CD4-positive, alpha-beta memory T cell (primary cell): ENCODE measurements at places on chromosomes 7 and 10. TPM values are rescaled to one million over a fixed set of nuclear protein-coding genes. Genes with fewer than 3 reads are reported as not detected.

- DNase-seq: no peak
These were observed 175.0 kb downstream of the REEP3 start for GRCh38 chr10:63696205-63696604.

DNA sequence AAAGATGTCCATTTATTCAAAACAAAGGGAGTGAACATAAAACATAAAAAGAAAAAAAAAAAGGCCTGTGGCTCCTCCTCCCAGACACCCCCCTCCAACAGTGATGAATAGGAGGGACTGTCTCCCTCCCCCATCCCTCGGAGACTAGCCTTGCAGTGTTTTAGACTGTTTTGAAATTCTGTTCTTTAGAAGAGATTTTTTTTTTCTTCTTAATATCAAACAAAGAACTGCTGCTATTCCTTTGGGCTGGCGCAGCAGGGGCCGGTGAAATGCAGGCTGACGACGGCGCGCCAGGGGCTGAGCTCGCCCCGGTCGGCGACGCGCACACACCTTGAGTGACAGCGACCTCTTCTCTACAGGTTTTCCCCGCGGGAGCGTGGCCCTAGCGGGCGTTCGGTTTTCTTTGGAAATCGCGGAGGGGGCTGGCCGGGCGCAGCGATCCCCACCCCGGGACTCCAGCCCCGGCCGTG lies at the start of gene LANCL2:
LANCL2 (plus strand) TSS at position 133 of the 470 bp plus-strand sequence. CDS start 689 bp downstream, outside the sequence.
- no peak for DNase-seq

- no peak for DNase-seq
These were observed 54.0 kb downstream of the ANK3 start for GRCh38 chr10:60335708-60336107.

- no peak for DNase-seq
These were observed 35.0 kb upstream of the MET start for GRCh38 chr7:116636997-116637396.

- peak; percentile 21 for DNase-seq
These were observed 1250.6 kb downstream of the GATA3 start for GRCh38 chr10:9305018-9305655.

- DNase-seq: no peak
These were observed 4.7 kb upstream of the CXCL12 start for GRCh38 chr10:44389556-44389955.

- DNase-seq: no peak
These were observed 108.8 kb downstream of the GLRX3 start for GRCh38 chr10:130244928-130245495.

- no peak for DNase-seq
These were observed 189.9 kb upstream of the LYZL1 start for GRCh38 chr10:29099001-29099400.

- no peak for DNase-seq
These were observed 83.5 kb upstream of the NPY start for GRCh38 chr7:24200407-24200966.

GRCh38 chr7:91374321-91374989 lies 110.2 kb downstream of the FZD1 start:
- no peak for DNase-seq

GRCh38 chr7:16063716-16064675 lies 357.3 kb downstream of the CRPPA start:
- DNase-seq: no peak

- no peak for DNase-seq
These were observed 6.9 kb downstream of the PPIF start for GRCh38 chr10:79354141-79354540.

- DNase-seq: no peak
These were observed 89.8 kb downstream of the ZMIZ1 start for GRCh38 chr10:79158402-79159097.

DNA sequence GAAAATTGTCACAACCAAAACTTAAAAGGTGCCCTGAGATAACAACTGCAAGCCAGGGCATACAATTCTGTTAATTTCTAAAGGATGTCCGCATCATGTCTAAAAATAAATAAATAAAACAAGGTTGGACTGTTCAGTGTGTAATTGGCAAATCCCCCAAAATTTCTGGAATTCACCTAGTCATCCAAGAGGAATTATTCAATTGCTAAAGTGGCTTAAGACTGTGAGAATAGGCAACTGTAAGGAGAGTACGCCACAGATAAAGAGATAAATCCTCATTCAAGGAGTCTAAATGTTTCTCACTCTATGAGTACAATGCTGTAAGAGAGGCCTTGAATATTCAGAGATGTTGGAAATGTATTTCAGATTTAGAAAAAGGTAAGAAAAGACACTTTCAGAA lies 37.2 kb downstream of the PIK3AP1 start:
- no peak for DNase-seq

DNA sequence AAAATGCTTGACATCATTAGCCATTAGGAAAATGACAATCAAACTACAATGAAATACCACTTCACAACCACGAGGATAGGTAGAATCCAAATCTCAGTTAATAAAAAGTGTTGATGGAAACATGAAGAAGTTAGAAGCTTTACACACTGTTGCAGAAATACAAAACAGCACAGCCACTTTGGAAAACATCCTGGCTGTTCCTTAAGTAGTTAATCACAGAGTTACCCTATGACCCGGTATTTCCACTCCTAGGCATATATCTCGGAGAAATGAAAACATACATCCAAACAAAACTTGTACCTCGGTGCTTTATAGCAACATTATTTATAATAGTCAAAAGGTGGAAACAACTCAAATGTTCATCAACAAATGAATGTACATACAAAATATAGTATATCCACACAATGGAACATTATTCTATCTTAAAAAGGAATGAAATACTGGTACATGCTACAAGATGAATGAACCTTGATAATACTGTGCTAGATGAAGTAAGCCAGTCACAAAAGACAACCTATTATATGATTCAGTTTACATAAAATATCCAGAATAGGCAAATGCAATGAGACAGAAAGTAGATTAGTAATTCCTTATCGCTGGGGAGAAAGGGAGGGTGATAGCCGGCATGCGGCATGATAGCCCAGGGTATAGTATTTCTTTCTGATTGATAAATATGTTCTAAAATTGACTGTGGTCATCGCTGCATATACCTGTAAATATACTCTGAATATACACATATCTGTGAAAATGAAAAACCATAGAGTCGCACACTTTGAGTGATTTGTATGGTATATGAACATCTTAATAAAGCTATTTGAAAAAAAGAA lies 1.9 kb downstream of the VWDE start:
- no peak for DNase-seq

DNA sequence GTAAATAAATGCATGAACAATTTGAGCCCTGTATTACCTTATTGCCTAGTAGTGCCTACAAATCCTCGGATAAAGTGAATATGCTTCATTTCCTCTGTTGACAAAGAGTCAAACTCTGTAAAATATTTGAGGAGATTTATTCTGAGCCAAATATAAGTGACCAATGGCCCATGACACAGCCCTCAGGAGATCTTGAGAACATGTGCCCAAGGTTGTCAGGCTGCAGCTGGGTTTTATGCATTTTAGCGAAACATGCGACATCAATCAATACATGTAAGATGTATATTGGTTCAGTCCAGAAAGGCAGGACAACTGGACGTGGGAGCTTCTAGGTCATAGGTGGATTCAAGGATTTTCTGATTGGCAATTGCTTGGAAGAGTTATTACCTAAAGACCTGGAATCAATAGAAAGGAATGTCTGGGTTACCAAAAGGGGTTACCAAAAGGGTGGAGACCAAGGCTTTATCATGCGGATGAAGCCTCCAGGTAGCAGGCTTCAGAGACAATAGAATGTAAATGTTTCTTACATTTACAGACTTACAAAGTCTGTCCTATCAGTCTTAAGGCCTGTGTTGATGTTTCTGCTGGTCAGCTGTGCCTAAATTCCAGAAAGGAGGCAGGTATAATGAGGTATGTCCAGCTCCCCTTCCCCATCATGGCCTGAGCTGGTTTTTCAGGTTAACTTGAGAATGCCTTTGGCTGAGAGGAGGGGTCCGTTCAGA lies 220.1 kb upstream of the FZD1 start:
- no peak for DNase-seq

Gene FFAR4
- total RNA-seq: not detected

Gene DNAJC1
- total RNA-seq: 16.7 TPM

Gene LAMTOR4
- total RNA-seq: 189 TPM

Gene ZPBP
- total RNA-seq: not detected

Gene SLC13A4
- total RNA-seq: not detected

Gene MNX1
- total RNA-seq: not detected

Gene SFRP4
- not detected for total RNA-seq

Gene ITPRID1
- not detected for total RNA-seq

Gene VSTM4
- not detected for total RNA-seq

Gene FAM24B
- 10.8 TPM for total RNA-seq

Gene TMEM270
- not detected for total RNA-seq

Gene DBF4
- total RNA-seq: 29.0 TPM

Gene CRHR2
- not detected for total RNA-seq

Gene ANKRD30A
- total RNA-seq: not detected
